ENCODE measurements at places on chromosomes 2 and 18.

- DNase-seq, result no peak
Observed at GRCh38 chr2:134139611-134140010, 114.3 kb upstream of the MGAT5 start.

- no peak for DNase-seq
Observed at GRCh38 chr2:145015561-145015960, 495.6 kb upstream of the ZEB2 start.

- DNase-seq, result no peak
Observed at GRCh38 chr2:226683944-226684562, 115.6 kb downstream of the IRS1 start.

- no peak for DNase-seq
Observed at GRCh38 chr2:65402323-65402722, 30.1 kb downstream of the SPRED2 start.

DNA sequence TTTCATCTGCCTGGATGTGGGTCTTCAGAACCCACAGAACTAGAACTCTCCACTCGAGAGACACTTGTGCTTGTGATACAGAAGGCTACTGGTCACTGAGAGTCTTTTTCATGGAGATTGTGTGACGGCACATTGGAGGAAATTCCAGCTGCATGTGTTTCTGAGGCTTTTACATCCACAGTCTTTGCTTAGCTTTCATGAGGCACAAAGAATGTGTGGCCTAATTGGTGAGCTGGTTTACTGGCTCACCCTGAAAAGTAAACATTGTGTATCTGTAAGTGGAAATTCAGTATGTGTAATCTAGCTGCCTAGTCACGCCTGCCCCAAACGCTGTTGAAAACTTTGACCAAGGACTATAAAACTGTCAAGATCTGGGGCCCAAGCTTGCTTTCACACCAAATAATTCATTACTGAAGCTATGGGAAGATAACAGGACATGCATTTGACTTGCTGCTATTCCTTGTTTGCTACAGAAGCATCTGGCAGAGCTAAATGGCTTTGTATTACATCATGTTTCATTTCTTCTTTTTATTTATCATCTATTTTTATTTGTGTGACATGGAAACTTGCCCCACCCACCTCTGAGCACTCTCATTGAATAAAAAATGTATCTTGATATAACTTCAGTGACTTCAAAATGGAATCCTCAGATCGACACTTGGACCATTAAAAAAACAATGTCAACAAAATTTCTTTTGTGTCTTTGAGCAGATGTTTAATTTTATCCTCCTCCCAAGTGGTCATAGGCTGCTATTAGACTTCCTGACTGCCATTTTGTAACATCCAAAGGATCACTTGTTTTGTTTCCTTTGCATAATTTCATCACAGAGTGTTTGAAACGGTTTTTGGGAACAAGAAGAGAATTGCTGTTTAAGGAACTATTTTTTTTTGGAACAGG, 80.2 kb downstream of the EFEMP1 start:
- DNase-seq, result no peak

All from stimulated activated CD8-positive, alpha-beta memory T cell treated with anti-CD3 and anti-CD28 coated beads, Interleukin-15, amount 100 ng/mL, for 24 hours (primary cell).